NB4 (cell line): ENCODE measurements at places on chromosomes 6 and 20.

DNA sequence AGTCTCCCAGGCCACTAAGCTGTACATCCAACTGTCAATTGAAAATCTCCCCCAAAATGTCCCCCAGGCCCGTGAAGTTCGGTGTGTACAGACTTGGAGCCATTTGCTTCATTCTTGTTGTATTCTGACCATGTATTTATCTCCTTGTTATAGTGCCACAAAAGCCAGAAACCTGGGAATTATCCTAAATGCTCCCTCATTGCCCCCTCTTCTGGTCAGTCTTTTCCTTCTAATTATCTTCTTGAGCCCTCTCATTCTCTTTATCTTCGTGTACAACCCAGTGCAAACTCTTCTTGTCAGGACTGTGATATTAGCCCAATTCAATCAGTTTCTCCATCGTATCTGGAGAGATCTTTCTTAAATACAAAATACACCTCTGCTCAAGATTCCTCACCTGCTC lies 64.7 kb downstream of the RFX6 start:
- DNase-seq, result no peak

- DNase-seq, result no peak
Observed at GRCh38 chr6:13741365-13741764, 29.7 kb upstream of the RANBP9 start.

- peak; percentile 70 for DNase-seq
Observed at GRCh38 chr20:20939006-20939405, 167.2 kb downstream of the LINC00237 start.

DNA sequence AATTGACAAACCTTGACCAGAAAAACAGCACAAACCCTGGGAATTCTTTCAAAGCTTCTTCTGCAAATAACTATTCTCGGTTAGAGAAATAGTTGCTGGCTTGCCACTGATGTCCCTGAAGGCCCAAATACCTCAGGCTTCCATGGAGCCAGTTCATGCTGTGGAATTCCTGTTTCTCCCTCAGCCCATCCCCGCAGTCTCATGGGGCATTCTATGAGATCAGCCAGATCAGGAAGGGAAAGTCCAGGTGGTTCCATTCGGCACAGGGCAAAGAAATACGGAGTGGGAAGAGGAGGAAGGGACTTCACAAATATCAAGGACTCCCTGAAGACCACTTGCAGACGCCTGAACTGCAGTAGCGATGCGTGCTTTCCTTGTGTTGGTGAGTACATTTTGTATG lies 63.3 kb downstream of the MYLK4 start:
- DNase-seq, result no peak

DNA sequence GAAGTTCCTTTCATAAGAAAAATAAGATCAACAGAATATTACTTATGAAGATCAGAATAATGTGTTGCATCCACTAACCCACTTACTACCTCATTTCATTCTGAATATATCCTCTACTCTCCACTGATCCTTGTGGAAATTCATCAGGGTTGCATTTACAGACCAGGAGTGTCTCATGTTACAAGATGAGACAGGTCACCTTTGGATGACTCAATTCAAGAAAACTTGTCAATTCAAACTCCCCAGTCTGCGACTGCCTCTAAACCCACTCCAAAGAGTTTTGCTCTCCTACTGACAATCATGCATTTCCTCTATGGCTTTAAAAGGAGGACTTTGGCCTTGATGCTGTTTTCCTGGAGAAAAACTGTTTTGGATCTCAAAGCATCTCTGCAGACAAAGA lies 68.4 kb downstream of the ID4 start:
- DNase-seq, result no peak

- peak; percentile 30 for DNase-seq
Observed at GRCh38 chr6:39227476-39227875, 1.8 kb downstream of the KCNK5 start.

- no peak for DNase-seq
Observed at GRCh38 chr20:57262301-57262700, 4.1 kb downstream of the BMP7 start.

- peak; percentile 5 for DNase-seq
Observed at GRCh38 chr6:52877168-52877567, 32.3 kb downstream of the GSTA3 start.

- DNase-seq, result no peak
Observed at GRCh38 chr6:161940519-161940918, 666.7 kb upstream of the AGPAT4 start.

DNA sequence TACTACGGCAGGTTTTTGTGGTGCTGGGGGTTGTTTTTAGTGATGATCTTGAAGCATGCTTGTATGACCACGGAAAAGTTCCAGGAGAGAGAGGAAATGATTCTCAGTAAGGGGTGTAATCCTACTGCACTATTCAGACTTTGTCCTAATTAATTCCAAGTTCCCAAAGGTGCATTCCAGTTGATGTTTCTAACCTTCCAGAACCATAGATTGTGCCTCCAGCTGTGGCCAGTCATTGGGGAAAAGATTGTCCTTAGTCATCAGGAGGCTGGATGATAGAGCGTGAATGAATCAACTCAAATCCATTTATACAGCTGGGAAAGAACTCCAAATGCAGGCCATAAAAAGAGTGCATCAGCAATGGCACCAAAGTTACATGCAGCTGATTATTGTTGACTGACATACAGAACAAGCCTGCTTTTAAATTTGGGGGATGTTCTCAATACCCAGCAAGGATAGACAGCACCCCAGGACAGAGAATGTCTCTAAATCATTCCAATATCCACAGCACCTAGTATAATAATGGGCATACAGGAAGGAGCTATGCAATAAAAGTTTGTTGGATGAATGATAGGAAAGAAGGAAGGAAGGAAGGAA lies 27.8 kb upstream of the PKHD1 start:
- DNase-seq, result no peak

- peak; percentile 90 for DNase-seq
Observed at GRCh38 chr20:19254956-19255355, 42.5 kb downstream of the SLC24A3 start.

GRCh38 chr6:70369332-70369950 lies 43.9 kb upstream of the FAM135A start:
- peak; percentile 74 for DNase-seq

DNA sequence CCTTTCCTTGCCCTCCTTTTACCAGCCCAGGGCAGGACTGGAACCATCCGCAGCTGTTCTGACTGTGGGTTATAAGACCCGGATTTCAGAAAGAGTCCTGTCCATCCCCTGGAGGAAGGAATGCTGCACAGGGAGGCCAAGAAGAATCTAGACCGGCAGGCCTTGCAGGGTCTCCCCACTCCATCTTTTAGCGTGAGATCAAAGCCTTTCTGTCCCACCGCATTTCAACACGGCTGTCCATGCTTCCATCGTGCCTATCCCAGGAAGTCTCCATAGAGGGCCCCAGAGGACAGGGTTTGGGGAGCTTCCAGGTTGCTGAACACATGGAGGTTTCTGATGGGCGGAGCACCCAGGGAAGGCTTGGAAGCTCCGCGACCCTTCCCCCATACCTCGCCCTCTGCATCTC lies 79.3 kb upstream of the AGPAT4 start:
- DNase-seq, result peak; percentile 33

GRCh38 chr20:61638802-61639585 lies 386.9 kb downstream of the CDH4 start:
- no peak for DNase-seq

- no peak for DNase-seq
Observed at GRCh38 chr6:135861189-135861588, 9.7 kb downstream of the PDE7B start.

DNA sequence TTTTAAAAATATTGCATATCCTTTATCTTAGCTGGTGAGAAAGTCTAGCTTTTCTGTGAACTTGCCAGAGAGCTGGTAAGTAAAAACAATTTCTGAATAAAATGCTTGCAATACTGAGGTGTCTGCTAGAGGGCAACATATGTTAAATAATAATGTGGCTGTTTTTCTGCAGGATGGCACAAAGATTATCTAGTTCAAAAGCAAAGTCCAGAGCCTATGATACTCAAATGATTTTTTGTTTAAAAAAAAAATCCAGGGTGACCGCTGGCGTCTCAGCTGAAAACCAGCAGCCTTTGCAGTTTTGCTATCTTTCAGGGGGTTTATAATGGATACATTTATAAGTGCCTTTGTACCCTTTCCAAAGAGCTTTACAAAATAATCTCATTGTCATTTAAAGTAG lies 194.9 kb downstream of the PHACTR1 start:
- DNase-seq, result peak; percentile 70

DNA sequence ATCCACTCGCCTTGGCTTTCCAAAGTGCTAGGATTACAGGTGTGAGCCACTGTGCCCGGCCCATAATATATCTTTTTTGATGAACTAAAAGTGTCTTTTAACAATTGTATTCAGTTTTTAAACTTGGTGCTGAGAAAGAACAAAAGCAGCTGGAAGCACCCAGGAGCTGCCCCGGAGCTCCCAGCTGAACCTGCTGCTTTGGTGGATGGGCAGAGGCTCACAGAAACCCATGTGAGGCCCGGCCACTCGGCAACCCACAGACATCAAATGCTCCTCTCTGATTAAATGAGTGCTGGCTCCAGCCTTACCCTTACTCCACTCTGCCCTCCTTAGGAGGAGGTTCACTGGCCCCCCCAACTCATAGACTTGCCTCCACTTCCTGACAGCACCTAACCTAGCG lies 59.4 kb upstream of the FRMD1 start:
- DNase-seq, result no peak

GRCh38 chr20:6282642-6283041 lies 159.8 kb upstream of the FERMT1 start:
- DNase-seq, result no peak

DNA sequence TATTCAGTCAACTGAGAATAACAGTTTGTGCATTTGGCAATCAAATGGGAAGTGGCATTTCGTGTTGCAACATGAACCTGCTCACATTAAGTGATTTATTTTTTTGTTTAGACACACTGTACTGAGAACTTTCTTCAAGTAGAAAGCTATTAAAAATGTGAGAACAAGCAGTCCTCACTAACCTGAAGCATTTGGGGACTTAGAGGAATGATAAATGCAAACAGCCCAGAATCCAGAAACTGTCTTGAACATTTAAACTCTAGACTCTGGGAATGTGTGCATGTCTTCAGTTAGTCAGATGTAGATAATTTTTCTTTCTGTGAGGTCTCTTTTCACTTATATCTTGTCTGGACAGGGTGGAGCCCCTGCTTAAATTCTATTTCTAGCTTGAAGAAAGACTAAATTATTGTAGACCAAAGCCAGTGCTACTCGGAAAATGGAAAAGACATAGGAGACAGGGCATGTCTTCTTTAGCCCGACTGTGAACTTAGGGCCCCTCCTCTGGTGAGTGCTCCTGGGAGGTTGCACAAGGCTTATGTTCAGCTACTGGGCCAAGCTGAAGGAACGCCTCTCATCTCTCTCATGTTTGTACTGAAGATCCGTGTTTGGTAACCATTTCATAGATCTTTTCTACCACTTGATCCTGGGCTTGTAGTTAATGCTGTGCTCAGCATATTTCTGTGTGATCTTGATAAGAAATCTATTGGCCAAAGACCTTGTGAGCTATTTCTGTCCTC lies 70.1 kb downstream of the SLX4IP start:
- peak; percentile 96 for DNase-seq

- DNase-seq, result peak; percentile 73
Observed at GRCh38 chr6:3748208-3749066, 3.1 kb downstream of the PXDC1 start.

GRCh38 chr20:11328839-11329238 lies 588.9 kb upstream of the BTBD3 start:
- no peak for DNase-seq

DNA sequence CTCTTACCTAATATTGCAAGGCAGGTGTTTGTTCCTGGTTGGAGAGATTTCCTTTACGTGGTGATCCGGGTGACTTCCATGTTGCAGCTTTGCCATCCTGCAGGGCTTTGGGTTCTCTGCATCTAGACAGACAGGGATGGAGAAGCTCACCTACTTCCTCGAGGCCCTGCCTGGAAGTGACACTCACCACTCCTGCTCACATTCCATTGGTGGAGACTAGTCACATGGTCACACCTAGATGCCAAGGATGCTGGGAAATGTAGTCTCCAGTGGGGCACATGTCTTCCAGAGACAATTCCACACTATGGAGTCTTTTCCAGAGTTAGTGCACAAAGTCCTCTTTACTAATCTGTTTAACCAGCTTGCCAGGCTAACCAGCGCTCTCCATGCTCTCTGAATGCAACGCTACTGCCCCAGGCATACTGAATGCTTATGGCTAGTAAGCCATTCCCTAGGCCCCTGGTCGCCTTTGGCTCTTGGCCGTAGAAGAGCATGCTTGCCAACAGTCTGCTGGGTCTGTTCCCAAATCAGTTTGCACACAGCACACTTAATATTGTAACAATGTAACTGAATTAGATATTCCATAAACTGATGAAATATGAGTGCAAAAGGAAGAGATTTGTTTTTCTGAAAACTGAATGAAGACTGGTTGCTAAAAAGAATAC lies 6.7 kb upstream of the KCNK15 start:
- peak; percentile 74 for DNase-seq

DNA sequence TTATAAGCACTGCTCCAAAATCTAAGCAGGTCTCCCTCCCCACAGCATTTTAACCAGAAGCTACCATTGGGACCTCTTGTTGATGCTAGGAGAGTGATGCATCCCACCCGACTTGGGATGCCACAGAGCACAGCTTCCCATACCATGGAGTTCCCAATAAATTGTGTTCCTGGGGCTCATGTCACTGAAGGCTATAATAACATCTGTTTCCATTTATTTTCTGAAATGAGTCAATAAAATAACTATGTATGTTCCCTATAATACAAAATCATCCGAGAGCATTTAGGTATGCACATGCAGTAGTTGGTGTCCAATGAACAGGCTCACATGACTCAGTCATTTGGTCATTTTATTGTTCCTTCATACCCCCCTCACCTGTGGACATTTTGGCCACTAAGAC lies 204.2 kb downstream of the TBC1D7 start:
- no peak for DNase-seq

GRCh38 chr6:163730246-163731210 lies 316.0 kb downstream of the QKI start:
- no peak for DNase-seq

DNA sequence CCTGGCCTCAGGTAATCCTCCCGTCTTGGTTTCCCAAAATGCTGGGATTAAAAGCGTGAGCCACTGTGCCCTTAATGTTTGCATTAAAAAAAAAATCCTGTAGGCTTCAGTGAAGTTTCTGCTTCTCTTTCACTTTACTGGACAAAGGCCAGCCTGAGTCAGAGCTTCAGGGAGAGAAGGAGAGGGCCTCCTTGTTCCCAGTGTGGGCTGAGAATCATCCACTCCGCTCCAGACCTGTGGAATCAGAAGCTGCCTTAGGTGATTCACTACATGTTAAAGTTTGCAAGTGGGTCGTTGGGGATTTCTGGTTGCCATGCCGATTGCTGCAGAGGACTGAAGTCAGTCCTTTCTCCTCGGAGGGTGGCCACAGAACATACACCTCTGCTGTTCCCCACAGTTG lies 113.3 kb upstream of the EEF1E1 start:
- DNase-seq, result no peak

- no peak for DNase-seq
Observed at GRCh38 chr6:39184906-39185580, 44.2 kb downstream of the KCNK5 start.

- DNase-seq, result peak; percentile 67
Observed at GRCh38 chr6:92559611-92560010, 859.7 kb downstream of the EPHA7 start.

DNA sequence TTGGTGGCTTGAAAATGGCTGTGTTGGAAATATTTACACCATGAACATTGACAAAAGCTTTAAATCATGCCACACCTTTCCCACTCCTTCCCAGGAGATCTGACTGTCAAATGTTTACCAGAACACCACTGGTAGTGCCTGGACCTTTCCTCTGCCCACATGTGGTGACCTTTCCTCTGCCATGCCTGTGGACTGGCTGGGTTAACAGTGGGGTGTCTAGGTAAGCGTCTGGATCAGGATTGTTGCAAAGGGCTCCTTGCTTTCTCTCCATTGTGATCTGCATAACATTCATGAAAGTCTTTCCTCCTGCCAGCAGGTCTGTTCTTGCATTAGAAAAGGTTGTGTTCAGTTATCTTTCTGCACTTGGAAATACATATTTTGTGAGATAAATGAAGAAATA lies 572.7 kb downstream of the DHX35 start:
- DNase-seq, result no peak
